ENCODE measurements at places on chromosomes 6 and 20. TPM values are rescaled to one million over a fixed set of nuclear protein-coding genes. Genes with fewer than 3 reads are reported as not detected.

PRL gene
- not detected for total RNA-seq

EBF4 gene
- total RNA-seq: 4.3 TPM

TFEB gene
- total RNA-seq: 2.4 TPM

DNA sequence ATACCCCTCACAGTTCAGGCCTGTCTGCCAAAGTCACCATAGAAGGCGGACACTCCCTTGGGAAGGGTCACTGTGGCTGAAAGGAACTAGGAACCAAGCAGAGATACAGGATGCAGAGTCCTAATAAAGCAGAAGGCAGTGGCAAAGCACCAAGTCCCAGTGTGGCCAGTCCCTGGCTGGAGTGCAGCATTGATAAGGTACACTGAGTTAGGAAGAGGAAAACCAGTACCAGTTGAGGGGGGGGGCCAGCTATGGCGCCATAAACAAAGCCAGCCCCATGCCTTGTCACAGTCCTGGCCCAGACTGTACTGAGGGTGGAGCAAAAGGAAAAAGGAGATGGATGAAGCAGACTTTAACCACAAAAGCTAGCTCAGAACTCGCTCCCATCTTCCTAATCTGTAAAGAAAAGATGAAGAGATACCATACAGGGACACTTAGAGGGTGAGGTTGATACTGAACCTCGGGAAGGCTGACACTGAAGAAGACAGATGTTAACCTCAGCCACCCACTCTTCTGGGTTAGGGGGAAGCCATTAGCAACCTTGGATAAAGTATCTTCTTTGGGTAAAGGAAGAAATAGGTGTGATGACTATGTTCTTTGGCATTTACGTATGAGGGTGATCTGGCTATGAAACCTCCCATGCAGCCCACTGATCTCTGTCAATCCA is 7.8 kb downstream of the ABHD12 start:
- H3K27ac ChIP-seq: no peak overlapping the region
- no peaks in the 10 kb centered on the region for H3K4me1 ChIP-seq
- no peak for DNase-seq
- no peaks in the 10 kb centered on the region for H3K27me3 ChIP-seq

GRCh38 chr20:11544029-11544678 is 373.5 kb upstream of the BTBD3 start:
- H3K4me1 ChIP-seq: peaks cover 10% of the 10 kb centered on the region

DNA sequence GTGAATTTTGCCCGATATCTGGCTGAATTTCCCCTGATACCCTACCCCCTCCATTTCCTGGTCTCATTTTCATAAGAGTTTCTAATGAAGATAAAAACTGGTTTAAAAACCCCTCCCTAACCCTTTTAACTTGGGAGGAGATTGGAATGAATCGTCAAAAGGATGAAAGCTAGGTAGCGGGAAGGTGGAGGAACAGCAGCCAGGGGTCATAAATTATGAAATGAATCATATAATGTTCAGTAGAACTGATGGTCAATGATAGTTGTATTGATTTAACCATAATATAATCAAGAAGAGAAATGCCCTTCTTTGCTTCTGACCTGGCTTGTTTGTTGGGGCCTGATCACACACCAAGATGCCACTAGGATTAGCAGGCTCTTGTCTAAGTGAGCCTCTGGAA is 38.5 kb upstream of the SGK1 start:
- H3K4me1 ChIP-seq: peaks cover 2% of the 10 kb centered on the region
- no peak for DNase-seq
- H3K27me3 ChIP-seq: no peaks in the 10 kb centered on the region
- peaks cover 7% of the 10 kb centered on the region for H3K36me3 ChIP-seq
- H3K27ac ChIP-seq: no peak overlapping the region

DNA sequence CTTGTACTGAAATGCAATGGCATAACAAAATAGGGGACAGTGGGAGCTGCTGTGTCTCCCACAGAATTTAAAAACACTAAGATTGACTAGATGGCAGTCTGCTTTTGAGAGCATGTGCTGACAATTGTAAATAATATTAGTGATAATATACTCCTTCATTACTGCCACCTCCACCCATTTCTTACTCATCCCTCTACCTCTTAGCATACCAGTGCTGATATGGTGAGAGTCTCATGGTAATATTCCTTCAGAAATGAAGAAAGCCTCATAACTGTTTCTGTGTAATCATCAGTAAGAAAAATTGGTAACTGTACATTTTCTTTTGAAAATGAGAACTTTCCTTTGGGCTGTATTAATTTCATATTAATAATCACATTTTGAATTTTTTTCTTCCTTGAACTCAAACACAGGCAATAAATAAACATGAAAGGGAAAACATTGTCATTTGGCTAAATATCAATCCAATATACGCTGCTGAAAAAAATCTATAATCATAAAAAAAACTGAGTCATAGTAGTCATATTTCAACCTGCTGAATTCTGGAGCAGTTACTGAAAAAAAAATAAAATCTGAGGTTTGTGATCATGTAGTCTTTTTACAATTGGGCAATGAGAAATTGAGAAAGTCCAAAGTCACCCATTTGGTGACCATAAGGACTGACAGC is 34.6 kb downstream of the FAM83B start:
- no peak overlapping the region for H3K4me3 ChIP-seq
- no peak for DNase-seq
- H3K27ac ChIP-seq: no peak overlapping the region
- no peaks in the 10 kb centered on the region for H3K4me1 ChIP-seq
- no peaks in the 10 kb centered on the region for H3K27me3 ChIP-seq
